Stimulated activated naive CD8-positive, alpha-beta T cell treated with anti-CD3 and anti-CD28 coated beads, Interleukin-15, amount 100 ng/mL, for 72 hours (primary cell): ENCODE measurements at places on chromosomes 6 and 20.

DNA sequence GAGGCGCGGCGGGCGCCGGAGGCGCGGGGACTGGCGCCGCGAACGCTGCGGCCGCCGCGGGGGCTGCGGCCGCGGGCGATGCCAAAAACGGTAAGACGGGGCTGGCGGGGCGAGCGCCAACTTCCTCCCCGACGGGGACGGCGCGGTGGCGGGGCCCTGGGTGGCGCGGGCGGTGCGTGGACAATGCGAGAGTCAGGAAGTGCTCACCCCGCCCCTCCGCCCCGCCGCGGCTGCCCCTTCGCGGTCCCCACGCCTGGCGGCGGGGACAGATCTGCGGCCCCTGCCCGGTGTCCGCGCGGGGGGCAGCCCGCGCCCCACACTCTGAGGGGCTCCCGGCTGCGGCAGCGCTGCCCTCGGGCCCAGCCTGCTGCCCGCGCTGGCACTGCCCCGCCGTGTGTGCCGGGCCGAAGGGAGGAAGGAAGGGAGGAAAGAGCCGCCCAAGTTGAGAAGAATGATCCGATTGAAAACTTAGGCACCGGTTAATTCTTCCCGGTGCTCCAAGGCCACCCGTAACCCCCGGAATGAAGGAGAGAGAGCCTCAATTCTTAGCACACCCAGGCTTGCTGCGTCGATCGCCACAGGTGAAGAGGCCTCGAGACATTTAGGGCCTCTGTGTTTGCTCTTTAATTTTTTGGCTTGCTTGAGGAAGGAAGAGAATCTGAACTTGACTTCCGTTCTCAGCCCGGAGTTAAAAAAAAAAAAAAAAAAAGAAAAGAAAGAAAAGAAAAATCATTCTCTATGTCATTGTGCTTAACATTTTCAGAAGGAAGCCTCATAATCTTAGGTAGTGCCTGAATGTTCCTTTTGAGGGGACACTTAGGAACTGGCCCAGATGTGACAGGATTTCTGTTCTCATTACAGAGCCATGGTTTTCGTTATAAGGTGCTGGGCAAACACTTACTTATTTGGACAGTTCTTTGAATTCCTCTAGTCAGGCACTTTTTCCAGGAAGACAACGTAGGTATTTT lies 982 bp downstream of the HECA start:
- DNase-seq: peak; percentile 69

DNA sequence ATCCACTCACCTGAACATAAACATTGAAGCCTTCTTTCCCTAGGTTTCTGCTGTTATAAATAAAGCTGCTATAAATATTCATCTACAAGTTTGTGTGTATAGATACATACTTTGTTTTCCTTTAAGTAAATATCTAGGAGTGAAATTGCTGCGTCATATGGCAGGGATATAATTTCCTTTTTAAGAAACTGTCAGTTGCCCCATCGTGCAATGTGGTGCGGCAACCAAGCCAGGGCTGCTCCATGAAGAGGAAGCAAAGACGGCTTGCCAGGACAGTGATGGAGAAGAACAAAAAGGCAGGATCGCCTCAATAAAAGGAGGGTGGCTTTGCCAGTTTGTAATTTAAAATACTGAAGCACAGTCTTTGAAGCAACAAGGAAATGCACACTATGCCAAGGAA lies 36.6 kb downstream of the CITED2 start:
- no peak for DNase-seq

DNA sequence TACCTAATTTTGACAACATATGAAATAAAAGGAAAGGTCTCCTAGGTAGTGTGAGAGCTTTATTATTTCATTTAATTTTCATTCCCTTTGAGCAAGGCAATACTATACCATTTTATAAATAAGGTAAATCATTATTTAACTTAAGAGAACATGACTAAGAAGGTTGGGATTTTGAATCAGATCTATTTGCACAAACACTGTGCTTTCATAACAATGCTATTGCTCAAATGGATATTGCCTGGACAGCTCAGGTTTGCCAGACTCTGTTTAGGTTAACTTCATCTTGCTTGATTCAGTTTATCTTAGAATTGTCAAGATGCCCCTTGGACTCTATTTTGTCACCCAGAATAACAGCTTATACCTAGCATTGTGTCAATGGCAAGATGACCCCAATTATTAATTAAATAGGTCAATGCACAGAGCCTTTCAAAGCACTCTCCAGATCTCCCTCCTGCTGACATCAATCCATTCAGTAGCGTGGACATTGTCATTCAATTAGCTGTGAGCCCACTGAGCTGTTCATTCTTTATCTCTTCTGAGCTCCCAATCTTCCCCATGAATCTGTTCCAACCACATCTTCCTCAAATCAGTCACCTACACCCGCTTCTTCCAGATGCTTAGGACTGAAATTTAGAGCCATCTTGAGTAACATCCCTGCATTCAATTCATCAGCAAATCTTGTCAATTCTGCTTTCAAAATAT lies 42.1 kb upstream of the TMEM30A start:
- no peak for DNase-seq

GRCh38 chr20:57794600-57795341 lies 85.0 kb upstream of the PMEPA1 start:
- DNase-seq: no peak

DNA sequence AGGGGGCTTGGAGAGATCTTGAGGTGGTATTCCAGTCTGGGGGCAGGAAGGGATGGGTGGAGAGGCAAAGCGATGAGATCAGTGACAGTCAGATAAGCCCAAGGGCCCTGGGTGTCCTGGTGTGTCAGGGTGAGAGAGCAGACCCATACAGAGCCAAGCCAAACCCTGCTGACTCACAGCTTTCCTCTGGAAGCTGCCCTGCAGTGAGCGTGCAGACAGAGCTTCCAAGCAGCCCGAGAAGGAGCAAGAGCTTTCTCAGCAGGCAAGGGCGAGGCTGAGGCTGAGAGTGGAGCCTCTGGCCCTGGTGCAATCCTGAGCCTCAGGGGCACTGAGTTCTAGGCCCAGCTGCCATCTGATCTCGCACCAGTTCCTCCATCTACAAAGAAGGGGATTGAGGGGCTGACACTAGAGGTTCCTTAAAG lies 91.1 kb upstream of the HIVEP1 start:
- no peak for DNase-seq

GRCh38 chr6:72636786-72637185 lies 14.9 kb downstream of the KCNQ5 start:
- no peak for DNase-seq

DNA sequence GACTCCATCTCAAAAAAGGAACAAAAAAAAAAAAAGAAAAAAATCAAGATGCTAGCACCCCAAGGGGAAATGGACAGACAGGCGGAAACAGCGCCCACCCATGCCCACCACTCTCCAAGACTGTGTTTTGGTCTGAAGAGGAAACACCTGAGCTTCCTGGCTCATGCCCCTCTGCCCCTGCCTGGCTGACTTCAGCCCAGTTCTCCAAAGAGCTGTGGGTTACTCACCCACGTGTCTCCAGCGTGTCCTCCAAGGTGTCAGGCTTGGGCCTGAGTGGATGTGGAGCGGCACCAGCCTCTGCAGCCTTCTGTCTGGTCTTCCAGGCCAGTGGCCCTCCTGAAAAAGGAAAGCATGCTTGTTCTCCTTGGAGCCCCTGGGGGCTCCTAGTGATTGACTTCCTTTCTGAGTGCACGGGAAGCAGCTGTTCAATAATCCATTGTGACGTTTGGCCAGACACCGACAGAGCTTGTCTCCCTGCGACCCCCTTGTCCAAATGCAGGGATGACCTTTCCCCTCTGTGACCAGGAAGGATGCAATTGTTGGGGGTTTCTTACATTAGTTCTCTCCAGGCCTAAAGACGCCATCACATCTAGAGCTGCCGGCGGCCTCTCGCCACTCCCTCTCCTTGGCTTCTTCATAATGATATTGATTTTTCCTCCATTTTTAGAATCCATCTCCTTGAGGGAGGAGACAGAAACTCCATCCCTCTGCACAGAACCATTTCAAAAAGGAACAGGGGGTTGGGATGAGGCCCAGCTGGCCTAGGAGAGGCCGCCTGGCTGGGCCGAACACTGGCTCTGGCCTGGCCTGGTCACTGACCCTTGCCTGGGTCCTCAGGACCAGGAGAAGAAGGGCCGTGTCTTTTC lies 58.4 kb downstream of the ADNP start:
- DNase-seq: no peak

DNA sequence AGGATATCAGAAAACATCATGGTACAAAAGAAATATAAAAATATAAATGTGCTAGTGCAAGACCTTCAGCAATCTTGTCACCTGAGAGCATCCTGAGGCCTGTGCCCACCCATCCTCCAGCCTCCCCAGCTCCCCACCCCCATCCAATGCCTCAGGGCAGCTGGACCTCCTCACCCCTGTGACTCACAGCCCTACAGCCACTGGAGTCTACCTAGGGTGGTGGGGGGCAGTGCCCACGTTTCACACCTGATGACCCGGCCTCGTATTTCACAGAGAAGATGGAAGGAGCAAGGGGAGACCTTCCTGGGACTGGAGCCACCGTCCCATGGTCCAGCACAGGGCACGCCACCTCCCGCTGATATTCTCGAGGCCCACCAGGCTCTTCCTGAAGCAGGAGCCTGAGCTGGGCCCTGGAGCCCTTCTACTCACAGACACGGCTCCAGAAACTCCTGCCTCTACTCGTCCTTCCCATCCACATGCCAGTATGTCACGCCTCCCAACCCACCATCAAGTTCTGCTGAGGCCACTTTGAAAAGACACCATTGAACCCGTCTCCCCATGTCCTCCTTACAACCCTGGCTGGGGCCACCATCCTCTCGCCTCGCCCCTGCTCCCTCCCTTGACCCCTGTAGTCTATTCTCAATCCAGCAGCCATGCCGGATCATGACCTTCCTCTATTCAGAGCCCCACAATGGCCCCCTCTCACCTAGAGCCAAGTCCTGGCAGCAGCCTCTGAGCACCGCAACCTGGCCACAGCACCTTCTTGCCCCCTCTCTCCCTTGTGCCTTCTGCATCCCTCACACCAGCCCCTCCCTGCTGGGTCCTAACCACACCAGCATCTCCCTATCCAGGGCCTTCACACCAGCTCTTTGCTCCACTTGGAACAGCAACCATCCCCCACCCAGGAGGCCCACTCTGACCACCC lies 13.3 kb downstream of the APMAP start:
- no peak for DNase-seq

- DNase-seq: no peak
These were observed 139.0 kb downstream of the PRDM13 start for GRCh38 chr6:99745651-99746050.

- DNase-seq: no peak
These were observed 36.1 kb downstream of the CTNNBL1 start for GRCh38 chr20:37729909-37730308.

- no peak for DNase-seq
These were observed 720.6 kb downstream of the RFPL4B start for GRCh38 chr6:113067612-113068275.

- DNase-seq: no peak
These were observed 228.8 kb downstream of the TFAP2C start for GRCh38 chr20:56857950-56858349.

GRCh38 chr20:6055981-6056569 lies 2.2 kb upstream of the LRRN4 start:
- no peak for DNase-seq

GRCh38 chr20:37095108-37095598 lies 644 bp downstream of the RBL1 start:
- peak; percentile 49 for DNase-seq

DNA sequence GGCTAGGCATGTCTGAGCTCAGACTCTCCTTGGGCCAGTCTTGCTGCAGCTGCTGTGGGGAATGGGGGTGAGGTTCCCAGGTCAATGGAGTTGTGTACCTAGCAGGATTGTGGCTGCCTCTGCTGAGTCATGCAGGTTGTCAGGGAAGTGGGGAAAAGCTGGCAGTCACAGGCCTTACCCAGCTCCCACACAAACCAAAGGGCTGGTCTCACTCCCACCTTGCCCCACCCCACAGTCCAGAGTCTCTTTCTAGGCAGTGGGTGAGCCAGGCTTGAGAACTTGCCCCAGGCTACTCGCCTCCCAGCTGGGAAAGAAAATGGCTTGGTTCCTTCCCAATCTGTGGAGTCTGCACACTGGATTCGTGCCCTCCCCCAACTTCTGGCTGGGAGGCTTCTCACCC lies 65.7 kb downstream of the SCP2D1 start:
- DNase-seq: no peak

DNA sequence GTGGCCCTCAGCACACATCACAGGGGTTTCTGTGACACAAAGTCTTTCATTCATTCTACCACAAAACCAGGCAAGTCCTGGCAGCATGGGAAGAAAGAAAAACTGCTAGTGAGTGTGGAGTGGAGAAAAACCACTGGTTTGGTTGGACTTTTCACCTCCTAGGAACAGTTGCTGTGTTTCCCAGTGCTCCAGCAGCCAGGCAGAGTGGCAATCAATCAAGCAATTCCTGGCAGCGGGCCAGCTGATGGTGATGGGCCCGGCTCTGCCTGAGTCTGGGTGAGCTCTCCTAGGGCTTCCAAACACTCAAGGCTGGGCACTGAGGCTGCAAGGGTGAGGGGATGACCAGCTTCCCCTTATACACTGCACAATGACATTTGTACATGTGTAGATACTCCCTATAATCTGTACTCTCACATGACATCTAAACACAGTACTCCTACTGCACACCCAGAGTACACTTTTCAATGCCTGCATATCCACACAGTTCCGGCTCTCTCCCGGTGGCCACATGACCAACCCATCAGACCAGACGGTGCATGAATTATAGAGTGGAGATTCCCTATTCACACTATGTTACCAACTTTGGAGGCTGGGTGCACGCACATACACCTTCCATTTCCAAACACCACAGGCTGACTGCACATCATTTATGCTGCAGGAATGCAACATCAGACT lies 156.6 kb downstream of the UNC5CL start:
- no peak for DNase-seq

DNA sequence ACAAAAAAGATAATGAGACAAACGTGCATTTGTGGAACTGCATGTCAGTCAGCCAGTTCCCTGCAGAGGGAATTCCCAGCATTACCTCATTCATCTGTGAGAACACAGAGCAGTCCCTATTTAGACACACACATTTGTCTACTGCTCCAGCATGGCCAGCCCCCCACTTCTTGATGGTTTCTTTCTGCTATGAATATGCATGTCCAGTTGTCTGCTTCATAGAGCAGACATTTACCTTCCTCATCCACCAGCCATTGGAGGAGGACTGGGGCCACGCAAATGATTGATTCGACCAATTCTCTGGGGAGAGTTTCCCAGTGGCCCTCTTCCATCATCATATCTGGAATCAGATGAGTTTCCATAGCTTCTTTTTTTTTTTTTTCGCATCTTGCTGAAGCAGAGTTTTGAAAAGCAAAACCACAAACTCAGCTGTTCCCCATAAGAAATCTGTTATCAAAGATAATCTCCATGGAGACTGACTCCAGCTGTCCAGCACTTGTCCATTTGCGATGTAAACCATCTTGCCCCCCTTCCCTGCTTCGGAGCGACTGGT lies 11.8 kb downstream of the ENPP1 start:
- DNase-seq: no peak

- no peak for DNase-seq
These were observed 61.6 kb downstream of the PLCB4 start for GRCh38 chr20:9130521-9130920.

GRCh38 chr6:31246051-31246521 lies 25.8 kb downstream of the HLA-C start:
- DNase-seq: no peak

- no peak for DNase-seq
These were observed 32.6 kb downstream of the SERPINB1 start for GRCh38 chr6:2809015-2809414.

GRCh38 chr6:20242397-20242796 lies 30.1 kb upstream of the MBOAT1 start:
- DNase-seq: no peak
